ENCODE measurements at places on chromosomes 11 and 22.

- no peak for DNase-seq
Measured at GRCh38 chr11:88345408-88345807, 7.9 kb upstream of the CTSC start.

DNA sequence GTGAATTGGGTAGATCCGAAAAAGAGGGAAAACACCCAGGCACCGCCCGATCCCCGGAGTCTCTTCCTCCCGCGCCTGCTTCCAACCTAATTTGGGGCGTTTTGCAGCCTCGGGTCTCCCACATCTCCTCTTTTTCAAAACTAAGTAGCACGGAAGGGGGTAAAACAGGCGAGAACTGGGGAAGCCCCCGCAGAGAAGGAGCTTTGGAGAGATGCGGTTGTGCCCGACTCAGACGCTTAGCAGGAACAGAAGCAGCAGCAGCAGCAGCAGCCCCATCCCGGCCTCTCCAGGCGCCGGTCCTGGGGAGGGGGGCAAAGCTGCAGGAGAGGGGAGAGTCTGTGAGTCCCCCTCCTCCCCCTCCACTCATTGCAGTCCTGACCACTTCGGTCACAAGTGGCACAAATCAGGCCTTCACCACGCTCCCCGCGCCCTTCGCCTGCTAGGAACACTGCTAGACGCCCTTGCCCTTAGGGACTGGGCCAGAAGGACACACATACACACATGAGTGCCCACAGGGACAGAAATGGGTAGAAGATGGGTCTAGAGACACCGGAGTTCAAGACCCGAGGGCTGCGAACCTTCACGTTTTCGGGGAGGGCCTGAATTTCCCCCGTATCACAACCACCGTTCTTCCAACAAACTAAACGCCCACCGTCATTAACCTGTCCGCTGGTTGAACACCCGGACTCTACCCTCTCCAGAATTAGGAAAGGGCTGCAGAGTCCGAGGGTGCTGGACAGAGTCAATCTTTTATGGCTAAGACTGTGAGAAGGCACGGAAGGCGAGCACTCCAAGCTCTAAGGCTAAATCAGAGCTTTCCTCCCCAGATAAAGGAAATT, 98.3 kb upstream of the HSD17B12 start:
- no peak for DNase-seq

DNA sequence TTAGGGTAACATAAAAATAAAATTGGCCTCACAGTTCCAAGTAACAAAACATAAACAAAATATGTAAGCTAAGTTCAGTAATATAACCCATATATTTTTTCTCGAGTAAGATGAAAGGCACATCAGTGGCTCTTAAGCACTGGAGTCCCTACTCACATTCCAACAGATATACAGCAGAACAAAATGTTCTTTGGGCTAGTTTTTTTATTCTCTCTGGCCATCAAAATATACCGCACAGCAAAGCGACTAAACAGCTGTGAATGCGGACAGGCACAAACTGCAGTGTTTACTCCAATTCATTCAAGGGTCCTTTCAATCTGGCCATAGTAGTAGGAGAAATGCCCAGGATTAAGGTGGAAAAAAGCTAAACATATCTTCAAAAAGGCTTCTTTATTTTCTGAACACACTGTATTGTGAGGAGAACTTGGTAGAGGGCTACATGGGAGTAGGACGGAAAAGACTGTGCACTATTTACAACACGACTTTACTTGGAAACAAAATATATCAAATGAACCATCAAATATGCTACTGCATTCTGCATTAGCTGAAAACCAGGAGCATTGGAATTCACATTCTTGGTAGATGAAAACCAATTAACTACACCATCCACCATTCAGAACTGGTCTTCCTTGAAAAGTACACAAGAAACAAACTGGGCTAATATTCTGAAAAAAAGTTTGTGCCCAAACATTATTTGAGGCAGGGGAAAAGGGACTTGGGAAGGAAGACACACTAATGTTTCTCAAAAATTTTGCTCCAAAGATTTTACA, 4.4 kb downstream of the CDON start:
- DNase-seq = no peak

GRCh38 chr11:115642660-115643059, 138.4 kb upstream of the CADM1 start:
- no peak for DNase-seq

DNA sequence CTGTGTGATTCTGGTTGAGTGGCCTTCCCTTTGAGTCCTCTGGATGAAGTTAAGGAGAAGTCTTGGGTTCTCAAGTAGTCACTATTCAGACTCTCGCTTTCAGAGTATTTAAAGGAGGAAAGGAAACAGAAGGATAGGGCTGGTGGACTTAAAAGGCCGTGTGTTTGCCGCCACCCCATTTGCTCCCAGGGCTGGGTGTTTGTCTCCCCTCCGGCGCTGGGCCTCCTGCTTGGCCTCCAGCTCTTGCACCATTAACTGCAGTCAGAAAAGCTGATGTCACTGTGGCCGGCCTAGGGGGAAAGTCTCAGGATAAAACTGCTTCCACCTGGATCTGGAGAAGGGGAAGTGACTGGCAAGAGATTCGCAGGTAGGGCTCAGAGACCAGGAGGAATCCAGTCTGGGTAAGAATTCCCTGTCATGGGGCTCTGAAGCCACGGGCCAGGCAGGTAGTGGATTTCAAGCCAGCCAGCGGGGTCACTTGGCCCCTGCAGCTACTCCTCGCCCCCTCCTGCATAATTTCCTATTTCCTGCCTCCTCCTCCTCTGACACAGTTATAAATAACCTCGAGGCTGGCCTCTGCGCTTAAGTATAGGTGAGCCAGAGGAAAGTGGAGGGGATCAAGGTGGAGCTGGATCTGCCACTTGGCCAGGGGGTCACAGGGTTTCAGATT, 17.1 kb downstream of the TIMP3 start:
- DNase-seq = no peak

DNA sequence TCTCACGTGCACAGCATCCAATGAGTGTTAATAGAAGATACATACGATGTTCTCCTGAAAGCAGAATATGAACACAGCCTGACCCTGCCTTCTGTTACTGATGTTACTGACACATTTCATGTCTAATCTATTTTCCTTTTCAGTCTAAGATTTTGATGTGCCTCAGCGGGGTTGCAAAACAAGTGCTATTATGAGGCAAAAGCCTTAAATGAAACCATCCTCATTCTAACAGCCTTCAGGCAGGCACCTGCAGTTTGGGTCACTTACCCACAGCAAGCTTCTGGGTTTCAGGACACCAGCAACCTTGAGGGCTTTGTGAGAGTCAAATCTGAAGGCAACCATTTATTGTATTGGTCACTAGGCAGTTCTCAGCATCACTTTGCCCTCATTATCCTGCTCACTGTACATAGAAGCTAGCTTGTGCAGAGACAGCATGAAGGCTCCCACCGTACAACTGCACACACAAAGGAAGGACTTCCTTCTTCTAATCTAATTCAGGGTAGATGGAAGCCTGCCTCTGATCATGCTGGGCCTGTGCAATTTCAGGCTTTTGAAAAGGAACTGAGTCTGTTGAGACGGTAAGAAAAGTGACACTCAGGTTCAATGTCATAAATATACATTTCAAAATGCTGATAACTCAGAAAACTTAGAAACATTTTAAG, 183.2 kb upstream of the PITPNB start:
- DNase-seq = no peak

- DNase-seq = no peak
Measured at GRCh38 chr11:76218449-76219178, 12.3 kb upstream of the WNT11 start.

DNA sequence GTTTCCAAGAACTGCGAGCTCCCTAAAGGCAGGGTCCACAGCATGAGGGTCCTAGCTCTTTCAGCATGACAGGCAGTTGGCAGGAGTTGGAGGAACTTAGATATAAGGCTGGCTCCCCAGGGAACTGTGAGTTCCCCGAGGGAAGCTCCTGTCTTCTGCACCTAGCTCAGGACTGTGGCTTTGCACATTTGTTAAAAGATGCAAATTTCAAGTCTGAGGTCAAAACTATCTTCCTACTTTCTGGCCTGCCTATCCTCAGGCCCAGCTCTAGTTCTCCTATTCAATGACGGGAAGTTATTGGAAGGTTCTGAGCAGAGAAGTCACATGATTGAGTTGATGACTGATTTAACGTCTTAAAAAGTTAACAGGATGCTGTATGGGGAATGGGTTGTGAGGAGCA, 11.7 kb upstream of the UCP3 start:
- no peak for DNase-seq

DNA sequence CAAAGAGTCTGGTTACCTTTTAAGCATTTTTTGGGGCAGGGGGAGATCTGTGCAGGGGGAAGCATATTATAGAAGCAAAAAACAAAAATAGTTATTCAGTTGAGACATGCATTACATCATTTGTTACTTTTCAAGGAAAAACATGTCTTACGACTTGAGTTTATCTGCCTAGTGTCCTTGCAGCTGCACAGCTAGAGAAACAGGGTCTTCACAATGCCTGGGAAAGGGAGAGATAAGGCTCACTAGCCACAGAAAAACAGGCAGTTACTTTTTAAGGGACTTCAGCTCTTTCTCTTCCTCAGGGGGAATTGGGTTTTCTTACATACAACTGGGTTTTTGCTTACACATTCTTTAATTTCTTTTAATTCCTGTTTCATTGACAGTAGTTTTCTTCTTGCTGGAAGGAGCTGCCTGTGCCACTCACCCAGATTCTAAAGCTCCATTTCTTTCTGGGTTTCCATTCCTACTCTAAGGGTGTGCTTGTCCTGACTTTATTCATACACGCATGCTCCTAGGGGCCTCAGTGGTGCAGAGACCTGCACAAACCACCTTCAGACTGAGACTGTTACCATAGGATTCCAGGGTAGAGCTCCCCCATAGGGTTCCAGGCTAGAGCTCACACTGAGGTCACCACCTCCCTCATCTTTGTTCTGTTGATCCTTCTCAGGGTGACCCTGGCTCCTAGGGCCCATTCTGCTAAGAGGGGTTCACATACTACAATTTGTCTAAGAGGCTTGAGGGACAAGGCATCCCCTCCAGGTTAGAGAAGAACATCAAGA, 14.7 kb upstream of the UBQLNL start:
- no peak for DNase-seq

- no peak for DNase-seq
Measured at GRCh38 chr11:1339066-1339675, 29.7 kb upstream of the TOLLIP start.
